ENCODE measurements at places on chromosomes 3 and 15.

DNA sequence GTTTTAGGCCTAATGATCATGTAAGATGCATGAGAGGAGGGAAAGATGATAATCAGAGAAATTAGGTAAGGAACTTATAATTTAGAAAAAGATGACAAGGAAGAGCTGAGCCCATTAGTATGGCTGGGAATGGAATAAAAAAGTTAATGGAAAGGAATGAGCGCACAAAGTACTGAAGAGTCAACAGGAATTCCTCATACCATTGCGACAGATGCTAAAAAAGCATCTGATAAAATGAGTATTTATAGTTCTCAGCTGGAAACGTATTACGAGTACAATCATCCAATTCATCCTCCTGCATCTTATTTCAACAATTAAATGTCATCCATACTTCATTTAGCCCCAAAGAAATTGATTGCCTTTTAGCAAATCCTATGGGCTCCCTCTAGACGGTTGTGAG, 58.9 kb downstream of the TMCC1 start:
- no peak overlapping the region for H3K4me3 ChIP-seq
- H3K4me1 ChIP-seq: peaks cover 7% of the 10 kb centered on the region
- no peaks in the 10 kb centered on the region for H3K36me3 ChIP-seq

GRCh38 chr3:64049832-64050231, 26.5 kb upstream of the PSMD6 start:
- peaks cover 48% of the 10 kb centered on the region for H3K27me3 ChIP-seq
- no peaks in the 10 kb centered on the region for H3K4me1 ChIP-seq
- H3K27ac ChIP-seq: no peak overlapping the region
- H3K36me3 ChIP-seq: no peaks in the 10 kb centered on the region
- DNase-seq: no peak

DNA sequence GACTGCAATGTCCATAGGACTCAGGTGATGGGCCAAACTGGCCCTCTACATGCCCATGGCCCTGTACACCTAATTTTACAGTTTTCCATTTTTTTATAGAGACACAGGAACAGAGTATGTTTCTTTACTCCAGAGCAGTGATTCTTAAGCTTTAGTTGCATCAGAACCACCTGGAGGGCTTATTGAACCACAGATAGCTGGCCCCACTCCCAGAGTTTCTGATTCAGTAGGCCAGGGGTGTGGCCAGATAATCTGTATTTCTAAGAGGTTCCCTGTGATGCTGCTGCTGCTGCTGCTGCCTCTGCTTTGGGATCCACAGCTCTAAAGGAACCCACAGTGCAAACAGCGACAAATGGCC, 5.1 kb downstream of the RBP1 start:
- H3K36me3 ChIP-seq: no peaks in the 10 kb centered on the region
- no peak overlapping the region for H3K4me3 ChIP-seq
- no peaks in the 10 kb centered on the region for H3K4me1 ChIP-seq
- peaks cover 28% of the 10 kb centered on the region for H3K27me3 ChIP-seq
- no peak for DNase-seq
- H3K27ac ChIP-seq: no peak overlapping the region

- no peak for DNase-seq
- no peak overlapping the region for H3K4me3 ChIP-seq
- H3K27ac ChIP-seq: no peak overlapping the region
- peaks cover 56% of the 10 kb centered on the region for H3K36me3 ChIP-seq
- H3K27me3 ChIP-seq: no peaks in the 10 kb centered on the region
These were observed 63.4 kb downstream of the SNRK start for GRCh38 chr3:43349716-43350115.

DNA sequence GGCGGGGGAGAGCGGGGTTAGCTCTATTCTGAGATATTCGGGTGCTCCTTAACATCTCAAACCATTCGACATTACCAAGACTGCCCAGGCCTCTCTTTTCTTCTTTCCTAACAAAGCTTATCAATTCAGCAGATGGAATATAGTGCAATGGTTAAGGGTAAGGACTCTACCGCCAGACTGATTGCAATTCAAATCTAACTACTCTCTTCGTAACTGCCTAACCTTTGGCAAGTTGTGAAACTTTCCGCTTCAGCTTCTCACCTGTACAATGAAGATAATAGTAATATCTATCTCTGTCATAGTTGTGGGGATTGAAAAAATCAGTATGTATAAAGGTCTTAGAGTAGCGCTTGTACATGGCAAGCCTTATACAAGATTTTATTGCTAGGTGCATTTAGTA, 972 bp downstream of the UBA5 start:
- no peaks in the 10 kb centered on the region for H3K27me3 ChIP-seq
- DNase-seq: no peak
- H3K4me3 ChIP-seq: peak overlapping the region; percentile 96
- peak overlapping the region; percentile 96 for H3K27ac ChIP-seq

DNA sequence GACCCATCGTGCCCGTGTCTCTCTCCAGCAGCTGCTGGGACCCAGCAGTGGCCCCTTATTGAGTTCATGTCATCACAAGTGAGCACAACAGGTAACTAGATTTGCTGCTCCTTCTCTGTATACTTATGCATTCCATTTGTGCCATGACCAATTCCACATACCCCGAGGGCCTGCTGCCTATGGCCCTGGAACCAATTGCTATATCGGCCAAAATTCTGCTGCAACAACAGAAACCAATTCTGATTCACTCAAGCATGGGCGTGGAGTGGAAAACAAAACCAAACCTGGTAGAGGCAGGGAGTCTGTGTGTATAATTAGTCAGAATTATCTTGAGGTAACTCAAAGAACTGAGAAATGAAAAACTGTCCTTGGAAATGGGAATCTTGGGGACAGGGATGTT, 516.6 kb downstream of the EPHB1 start:
- H3K27ac ChIP-seq: no peak overlapping the region
- no peaks in the 10 kb centered on the region for H3K27me3 ChIP-seq
- H3K36me3 ChIP-seq: no peaks in the 10 kb centered on the region

DNA sequence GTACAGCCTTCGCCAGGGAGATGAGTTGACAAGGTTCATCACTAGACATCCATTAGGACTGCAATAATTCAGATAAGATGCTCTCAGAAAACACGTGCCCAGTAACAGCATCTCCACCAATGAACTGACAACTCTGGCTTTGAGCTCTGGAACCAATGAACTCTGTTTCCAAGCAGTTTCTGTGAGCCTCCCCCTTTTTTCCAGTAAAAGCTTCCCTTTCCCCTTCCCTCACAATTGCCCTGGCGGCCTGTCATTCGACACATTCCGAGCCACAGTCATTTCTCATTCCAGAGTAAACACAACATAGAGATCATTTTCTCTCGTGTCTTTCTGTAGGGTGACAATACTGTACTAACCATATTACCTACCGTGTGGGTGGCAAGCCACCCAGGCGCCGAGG, 3.6 kb downstream of the PLA2G4D start:
- H3K4me1 ChIP-seq: no peaks in the 10 kb centered on the region
- no peaks in the 10 kb centered on the region for H3K36me3 ChIP-seq
- H3K27ac ChIP-seq: no peak overlapping the region
- peaks cover 3% of the 10 kb centered on the region for H3K27me3 ChIP-seq
- H3K4me3 ChIP-seq: no peak overlapping the region
- no peak for DNase-seq

DNA sequence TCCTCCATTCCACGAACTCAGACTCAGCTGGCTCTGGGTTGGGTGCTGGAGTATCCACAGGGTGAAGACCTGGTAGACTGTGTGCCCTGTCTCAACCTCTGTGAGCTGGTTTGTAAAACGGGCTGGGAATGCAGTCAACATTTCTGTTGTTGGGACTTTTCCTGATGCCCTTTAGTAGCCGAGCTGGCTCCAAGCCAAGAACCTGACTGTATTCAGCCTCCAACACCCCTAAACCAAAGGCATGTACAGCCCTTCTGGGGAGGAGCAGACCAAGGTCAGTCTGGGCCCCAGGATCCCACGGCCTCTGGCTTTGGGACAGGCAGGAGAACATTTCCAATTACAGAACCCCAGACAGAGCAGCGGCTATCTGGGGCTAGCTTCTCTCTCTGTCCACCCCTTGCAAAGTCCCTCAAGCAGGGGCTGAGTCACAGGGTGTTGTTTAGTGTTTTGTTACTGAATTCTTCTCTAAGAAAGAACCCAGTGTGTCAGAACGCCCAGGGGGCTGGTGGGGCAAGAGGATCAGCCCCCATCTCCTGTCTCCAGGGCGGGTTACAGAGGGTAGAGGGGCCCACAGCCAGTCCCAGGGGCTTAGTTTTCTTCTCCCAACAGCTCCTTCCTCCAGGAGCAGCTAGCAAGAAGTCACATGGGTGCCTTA, 56.8 kb upstream of the SLC6A6 start:
- peaks cover 6% of the 10 kb centered on the region for H3K27me3 ChIP-seq
- no peak overlapping the region for H3K27ac ChIP-seq
- DNase-seq: no peak
- no peak overlapping the region for H3K4me3 ChIP-seq
- no peaks in the 10 kb centered on the region for H3K4me1 ChIP-seq
- no peaks in the 10 kb centered on the region for H3K36me3 ChIP-seq

GRCh38 chr3:58591517-58592510, 14.6 kb upstream of the FAM107A start:
- H3K27ac ChIP-seq: no peak overlapping the region
- no peak overlapping the region for H3K4me3 ChIP-seq
- no peak for DNase-seq
- no peaks in the 10 kb centered on the region for H3K36me3 ChIP-seq

- H3K4me3 ChIP-seq: no peak overlapping the region
- H3K27ac ChIP-seq: no peak overlapping the region
- DNase-seq: no peak
- H3K36me3 ChIP-seq: peaks cover 7% of the 10 kb centered on the region
These were observed 128.1 kb downstream of the IL1RAP start for GRCh38 chr3:190642016-190642415.

DNA sequence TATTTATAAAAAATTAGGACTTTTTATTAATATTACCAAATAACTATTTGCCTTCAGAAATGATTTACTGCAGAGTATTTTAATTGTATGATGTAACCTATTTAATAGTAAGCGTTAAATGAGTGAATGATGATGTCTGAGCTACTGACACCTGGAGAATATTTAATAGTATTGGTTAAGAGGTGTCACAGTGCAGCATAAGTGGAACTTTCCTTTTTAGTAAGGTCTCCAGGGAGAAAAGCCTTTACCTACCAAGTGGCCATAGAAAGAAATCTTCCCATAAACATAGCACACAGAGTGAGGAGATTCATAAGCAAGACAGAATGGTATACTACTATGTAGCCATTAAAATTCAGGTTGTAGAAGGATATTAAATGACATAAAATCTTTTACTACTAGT, 441.7 kb downstream of the TBL1XR1 start:
- H3K36me3 ChIP-seq: no peaks in the 10 kb centered on the region
- H3K27ac ChIP-seq: no peak overlapping the region
- H3K4me1 ChIP-seq: no peaks in the 10 kb centered on the region
- DNase-seq: no peak
- H3K4me3 ChIP-seq: no peak overlapping the region

- no peaks in the 10 kb centered on the region for H3K27me3 ChIP-seq
- peak overlapping the region; percentile 18 for H3K27ac ChIP-seq
- peaks cover 8% of the 10 kb centered on the region for H3K4me1 ChIP-seq
- peaks cover 4% of the 10 kb centered on the region for H3K36me3 ChIP-seq
- no peak overlapping the region for H3K4me3 ChIP-seq
These were observed 48.5 kb downstream of the CMTM6 start for GRCh38 chr3:32454111-32454510.

- no peaks in the 10 kb centered on the region for H3K4me1 ChIP-seq
- DNase-seq: no peak
- no peak overlapping the region for H3K27ac ChIP-seq
- H3K4me3 ChIP-seq: no peak overlapping the region
- H3K27me3 ChIP-seq: no peaks in the 10 kb centered on the region
These were observed 458.0 kb downstream of the ZNF385D start for GRCh38 chr3:21292971-21293370.

DNA sequence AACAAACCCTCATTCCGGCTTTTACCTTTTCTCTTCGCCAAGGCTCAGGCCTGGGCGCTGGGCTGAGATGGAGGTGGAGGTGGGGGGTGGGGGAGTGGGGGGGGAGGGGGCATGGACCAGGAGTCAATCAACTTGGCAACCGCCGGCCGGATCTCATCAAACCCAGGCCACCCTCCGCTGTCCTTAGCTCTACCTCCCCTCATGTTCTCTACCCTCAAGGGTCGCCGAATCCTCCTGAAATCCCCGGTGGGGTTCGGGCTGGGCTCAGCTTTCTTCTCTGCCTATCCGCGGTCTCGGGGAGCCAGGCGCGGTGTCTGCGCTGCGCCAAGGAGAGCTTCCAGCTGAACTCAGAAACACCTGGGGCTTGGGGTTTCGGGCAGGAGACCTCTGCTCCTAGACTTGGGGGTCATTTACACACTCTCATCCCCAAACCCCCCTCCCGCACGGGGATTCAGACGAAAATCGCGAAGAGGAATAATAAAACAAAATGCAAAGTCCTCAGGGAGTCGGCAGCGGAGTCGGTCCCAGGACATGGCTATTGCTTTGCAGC, 2.5 kb downstream of the ONECUT1 start:
- H3K36me3 ChIP-seq: no peaks in the 10 kb centered on the region
- H3K27ac ChIP-seq: no peak overlapping the region
- DNase-seq: peak; percentile 45

DNA sequence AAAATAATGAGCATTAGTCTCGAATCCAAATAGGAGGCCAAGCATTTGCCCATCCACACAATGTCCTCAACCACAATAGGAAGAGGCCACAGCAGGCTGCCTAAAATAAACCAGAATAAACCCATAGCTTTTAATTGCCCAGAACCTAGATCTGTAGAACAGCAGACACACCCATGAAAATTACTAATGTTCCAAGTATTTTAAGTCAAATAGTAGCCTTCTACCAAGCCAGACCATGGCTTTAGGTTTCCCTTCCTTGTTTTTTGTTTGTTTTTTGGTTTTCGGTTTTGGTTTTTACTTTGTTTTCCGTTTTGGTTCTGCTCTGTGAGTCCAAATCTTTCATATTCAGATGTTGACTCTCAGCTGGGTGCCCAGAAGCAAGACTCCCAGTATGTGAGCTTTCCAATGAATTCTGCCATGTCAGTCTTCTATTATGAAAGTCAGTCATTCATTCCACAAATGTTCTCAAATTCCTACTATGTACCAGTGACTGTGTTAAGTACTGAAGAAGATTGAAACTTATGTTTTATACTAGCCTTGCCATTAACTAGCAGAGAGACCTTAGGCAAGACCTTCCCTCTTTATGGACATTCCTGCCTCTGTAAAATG, 57.8 kb upstream of the BOC start:
- no peaks in the 10 kb centered on the region for H3K4me1 ChIP-seq
- H3K27ac ChIP-seq: no peak overlapping the region
- H3K27me3 ChIP-seq: peaks cover 8% of the 10 kb centered on the region
- DNase-seq: no peak
- H3K36me3 ChIP-seq: no peaks in the 10 kb centered on the region

All from natural killer cell treated with Interleukin-12 subunit alpha and Interleukin-12 subunit beta and Interleukin-15 and Interleukin-18, amount 100 ng/mL, for 72 hours (primary cell).